Effector memory CD4-positive, alpha-beta T cell (primary cell): ENCODE measurements at places on chromosomes 3 and 15.

DNA sequence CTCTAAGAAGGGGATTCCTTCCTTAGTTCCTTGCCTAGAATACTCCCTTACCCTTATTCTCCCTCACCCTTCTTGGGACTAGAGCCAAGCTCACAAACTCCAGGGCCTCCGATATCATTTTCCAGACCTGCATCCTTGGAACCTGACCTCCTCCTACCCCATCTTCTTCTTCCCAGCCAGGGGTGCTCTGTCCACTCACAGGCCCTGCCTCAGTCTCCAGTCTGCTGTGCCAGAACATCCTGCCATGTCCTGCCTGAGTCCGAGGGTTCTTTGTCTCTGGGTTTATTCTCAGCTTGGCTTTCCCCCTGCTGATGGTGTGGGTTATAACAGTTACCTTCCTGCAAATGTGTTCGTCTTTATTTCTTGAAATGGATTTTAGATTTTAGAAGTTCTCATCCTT lies 59.9 kb upstream of the MCF2L2 start:
- no peak for DNase-seq

GRCh38 chr15:63519548-63520178 lies 15.3 kb downstream of the USP3 start:
- no peak for DNase-seq

DNA sequence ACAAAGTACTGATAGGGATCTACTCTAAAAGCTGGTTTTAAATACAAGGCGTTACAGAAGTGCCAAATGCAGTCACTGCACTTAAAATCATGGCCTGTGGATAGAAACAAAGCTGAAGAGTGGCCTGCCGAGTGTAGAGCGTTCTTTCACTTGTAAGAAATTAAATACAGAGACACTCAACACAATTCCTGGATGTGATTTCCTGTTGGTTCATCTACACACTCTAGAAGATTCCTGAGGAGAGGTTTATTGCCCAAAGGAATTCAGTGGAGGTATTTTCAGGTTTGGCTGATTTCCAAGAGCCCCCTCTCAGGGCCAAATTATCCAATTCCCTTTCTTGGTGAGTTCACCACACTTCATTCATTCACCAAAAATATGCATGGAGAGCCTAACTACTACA lies 200.3 kb upstream of the IL12A start:
- DNase-seq = no peak

DNA sequence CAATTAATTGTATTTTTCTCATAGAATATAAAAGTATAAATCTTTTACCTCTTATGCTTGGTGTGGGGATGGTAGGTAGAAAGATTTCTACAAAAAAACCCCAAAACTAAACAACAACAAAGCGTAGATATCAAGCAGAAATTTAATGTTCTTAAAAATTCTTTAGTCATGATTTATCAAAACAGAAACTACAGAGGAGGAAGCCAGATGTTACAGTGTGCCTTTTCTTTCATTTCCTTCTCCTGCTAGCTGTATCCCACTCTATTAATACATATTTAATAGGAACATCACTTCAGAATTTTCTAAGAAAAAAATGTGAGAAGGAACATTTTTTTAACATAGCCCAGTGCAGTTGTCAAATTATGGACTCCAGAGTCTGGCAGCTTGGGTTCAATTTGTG lies 420.6 kb downstream of the TUSC7 start:
- no peak for DNase-seq

DNA sequence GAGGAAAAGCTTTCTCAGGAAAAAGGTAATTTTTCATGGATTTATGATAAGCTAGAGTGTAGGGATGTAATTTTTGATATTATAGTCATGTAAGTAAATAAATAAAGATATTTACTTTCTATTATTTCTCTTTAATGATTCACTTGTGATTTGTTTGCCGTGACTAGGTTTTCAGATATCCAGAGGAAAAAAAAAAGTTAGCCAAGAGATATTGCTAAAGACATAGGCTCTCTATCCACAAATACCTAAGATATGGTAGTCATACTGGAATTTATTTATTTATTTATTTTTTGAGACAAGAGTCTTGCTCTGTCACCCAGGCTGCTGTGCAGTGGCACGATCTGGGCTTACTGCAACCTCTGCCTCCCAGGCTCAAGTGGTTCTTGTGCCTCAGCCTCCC lies 59.9 kb downstream of the AP4E1 start:
- no peak for DNase-seq

GRCh38 chr3:47113669-47114365 lies 50.1 kb downstream of the SETD2 start:
- no peak for DNase-seq
